Activated T-helper 2 cell treated with anti-CD3 and anti-CD28 coated beads, Interferon-gamma antibody, Interleukin-2, Interleukin-4, amounts not matched to agents 10 μg/mL and 5 μg/mL and 100 μg/mL, durations not matched to agents 14 hours and 24 hours and 36 hours (primary cell): ENCODE measurements at places on chromosomes 4 and X. TPM values are rescaled to one million over a fixed set of nuclear protein-coding genes. Genes with fewer than 3 reads are reported as not detected.

Gene CYP4V2
- 8.5 and 8.9 TPM in 2 replicates for total RNA-seq

Gene DGAT2L6
- total RNA-seq: not detected in 2 replicates

Gene PABPC5
- not detected in 2 replicates for total RNA-seq

Gene DKK2
- total RNA-seq: not detected in 2 replicates

Gene FHDC1
- total RNA-seq: 0.07 TPM in 2 replicates

Gene DCHS2
- total RNA-seq: not detected in 2 replicates

Gene SRPX
- total RNA-seq: not detected in 2 replicates

- H3K27me3 ChIP-seq: no peaks in the 10 kb centered on the region
- H3K4me1 ChIP-seq: no peaks in the 10 kb centered on the region
- no peak overlapping the region for H3K4me3 ChIP-seq
- no peaks in the 10 kb centered on the region for H3K36me3 ChIP-seq
- DNase-seq: no peak
- no peak overlapping the region for H3K27ac ChIP-seq
Measured at GRCh38 chr4:30950737-30951136, 230.6 kb downstream of the PCDH7 start.

- no peak for DNase-seq
- peak overlapping the region; percentile 58 for H3K4me3 ChIP-seq
- no peaks in the 10 kb centered on the region for H3K36me3 ChIP-seq
- H3K27ac ChIP-seq: peak overlapping the region; percentile 42
Measured at GRCh38 chr4:3767570-3768288, 1.5 kb downstream of the ADRA2C start.

GRCh38 chrX:153674219-153674851 is 722 bp upstream of the PNCK start:
- peaks cover 20% of the 10 kb centered on the region for H3K27me3 ChIP-seq
- no peaks in the 10 kb centered on the region for H3K36me3 ChIP-seq
- H3K27ac ChIP-seq: no peak overlapping the region
- no peak for DNase-seq

DNA sequence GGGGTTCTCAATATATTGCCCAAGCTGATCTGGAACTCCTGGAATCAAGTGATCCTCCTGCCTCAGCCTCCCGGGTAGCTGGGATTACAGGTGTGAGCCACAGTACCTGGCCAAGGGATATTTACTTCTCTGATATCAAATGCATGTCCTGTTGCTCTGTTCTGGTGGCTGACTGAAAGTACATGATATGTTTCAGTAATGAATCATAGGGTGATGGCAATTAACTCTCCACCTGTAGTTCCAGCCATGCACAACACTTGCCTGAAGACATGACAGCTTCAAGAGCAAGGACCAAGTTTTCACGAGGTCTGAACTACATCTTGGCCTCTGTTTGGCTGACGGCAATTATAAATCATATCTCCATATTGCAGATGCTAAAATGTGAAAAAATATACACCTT is 9.1 kb downstream of the ZCCHC4 start:
- no peaks in the 10 kb centered on the region for H3K27me3 ChIP-seq

- H3K27me3 ChIP-seq: peaks cover 46% of the 10 kb centered on the region
- H3K4me1 ChIP-seq: peaks cover 42% of the 10 kb centered on the region
- no peak for DNase-seq
- H3K27ac ChIP-seq: peak overlapping the region; percentile 48
- no peaks in the 10 kb centered on the region for H3K36me3 ChIP-seq
Measured at GRCh38 chr4:153154007-153154975, 50.0 kb upstream of the TRIM2 start.

DNA sequence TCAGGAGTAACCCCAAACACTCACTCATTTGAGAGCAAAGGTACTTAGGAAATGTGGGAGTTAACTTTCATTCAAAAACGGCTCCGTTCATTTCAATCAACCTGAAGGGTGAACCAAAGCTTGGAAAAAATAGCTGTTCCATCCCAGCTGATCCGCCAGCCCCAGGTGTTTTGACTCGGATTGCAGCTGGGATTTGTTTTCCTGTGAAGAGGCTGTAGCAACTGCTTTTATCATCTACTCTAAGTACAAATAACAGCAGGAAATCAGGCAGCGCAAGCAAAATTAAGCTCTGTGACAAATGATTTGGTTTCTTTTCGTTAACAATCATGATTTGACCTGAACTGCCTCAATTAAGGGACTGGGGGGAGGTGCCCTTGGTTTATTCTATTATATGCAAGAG is 154.7 kb downstream of the BEND2 start:
- H3K36me3 ChIP-seq: no peaks in the 10 kb centered on the region
- no peak for DNase-seq
- H3K4me3 ChIP-seq: no peak overlapping the region
- H3K27ac ChIP-seq: no peak overlapping the region
- no peaks in the 10 kb centered on the region for H3K4me1 ChIP-seq

GRCh38 chr4:144575181-144575580 is 70.8 kb upstream of the HHIP start:
- no peak overlapping the region for H3K27ac ChIP-seq
- H3K4me1 ChIP-seq: no peaks in the 10 kb centered on the region
- no peak for DNase-seq

DNA sequence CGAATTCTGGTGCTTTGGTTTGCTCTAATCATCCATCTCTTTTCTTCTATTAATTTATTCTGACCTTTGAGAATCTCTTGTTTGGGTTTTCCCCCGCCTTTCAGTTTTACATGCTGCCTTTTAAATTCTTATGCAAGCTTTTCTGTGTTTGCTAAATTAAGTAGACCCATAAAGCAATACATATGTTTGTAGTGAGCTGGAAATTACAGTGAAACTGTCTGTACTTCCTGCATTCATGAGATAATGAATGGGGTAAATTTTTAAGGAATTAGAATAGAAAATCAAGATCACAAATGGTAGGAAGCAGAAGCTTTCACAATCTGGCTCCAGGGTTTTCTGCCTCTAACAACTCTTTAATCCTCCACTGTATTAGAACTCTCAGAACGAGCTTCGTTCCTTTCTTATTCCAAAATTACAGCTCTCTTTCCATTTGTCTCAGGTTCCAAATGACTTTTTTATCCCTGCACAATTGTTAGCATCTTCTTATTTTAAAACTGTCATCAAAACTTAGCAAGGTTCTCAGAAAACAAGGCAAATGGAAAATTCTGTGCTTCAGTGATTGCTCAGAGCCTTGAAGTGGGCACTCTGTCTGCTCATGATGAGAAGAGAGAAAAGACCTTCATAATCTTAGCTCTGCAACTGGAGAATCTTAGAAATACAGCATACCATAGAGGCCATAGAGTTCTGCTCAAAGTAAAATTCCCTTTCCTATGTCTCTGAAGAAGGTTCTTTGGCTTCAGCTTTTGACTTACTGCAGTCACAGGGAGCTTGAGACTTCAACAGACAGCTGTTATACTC is 108.2 kb downstream of the EGF start:
- peaks cover 4% of the 10 kb centered on the region for H3K4me1 ChIP-seq
- peaks cover 22% of the 10 kb centered on the region for H3K27me3 ChIP-seq
- no peak overlapping the region for H3K4me3 ChIP-seq
- DNase-seq: no peak
- H3K27ac ChIP-seq: no peak overlapping the region

DNA sequence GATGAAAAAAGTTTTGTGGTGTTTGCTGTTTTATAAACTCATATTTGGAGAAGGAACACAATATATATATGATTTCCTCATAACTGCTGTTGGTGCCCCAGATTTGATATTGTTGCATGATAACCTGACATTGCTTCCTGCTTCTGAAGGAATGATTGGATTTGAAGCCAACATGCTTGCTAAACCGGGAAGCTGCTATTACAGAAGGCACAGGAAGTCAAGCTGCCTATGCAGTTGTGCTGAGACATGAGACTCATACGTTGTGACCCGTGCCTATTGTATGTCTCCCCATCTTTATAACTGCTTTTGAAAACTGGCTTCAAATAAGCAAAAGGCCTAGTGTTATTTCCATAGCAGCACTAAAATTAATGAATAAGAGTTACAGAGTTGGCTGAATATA is 32.9 kb downstream of the GAB1 start:
- no peak overlapping the region for H3K27ac ChIP-seq
- DNase-seq: no peak
- no peak overlapping the region for H3K4me3 ChIP-seq
- peaks cover 4% of the 10 kb centered on the region for H3K27me3 ChIP-seq
- H3K36me3 ChIP-seq: no peaks in the 10 kb centered on the region
- no peaks in the 10 kb centered on the region for H3K4me1 ChIP-seq

DNA sequence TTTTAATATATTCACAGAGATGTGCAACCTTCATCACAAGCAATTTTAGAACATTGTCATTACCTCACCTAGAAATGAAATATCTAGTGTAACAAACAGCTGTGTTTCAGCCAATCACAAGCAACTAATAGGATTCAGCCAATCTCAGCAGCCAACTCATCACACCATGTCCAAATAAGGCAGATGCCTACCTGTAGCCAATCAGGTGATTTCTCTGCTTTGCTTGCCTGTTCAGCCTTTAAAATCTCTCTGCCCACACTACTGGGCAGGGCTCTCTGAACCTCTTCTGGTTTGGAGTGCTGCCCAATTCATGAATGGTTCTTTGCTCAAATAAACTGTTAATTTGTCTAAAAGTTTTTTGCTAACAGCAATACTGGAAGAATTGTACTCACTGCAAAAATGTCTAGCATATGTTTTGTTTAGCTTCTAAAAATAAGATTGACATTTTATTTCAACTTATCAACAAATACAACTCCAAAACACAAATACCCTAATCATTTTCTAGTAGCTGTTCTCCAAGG is 52.4 kb upstream of the IGFBP7 start:
- no peaks in the 10 kb centered on the region for H3K36me3 ChIP-seq
- H3K27ac ChIP-seq: no peak overlapping the region
- DNase-seq: no peak
- peaks cover 9% of the 10 kb centered on the region for H3K4me1 ChIP-seq

DNA sequence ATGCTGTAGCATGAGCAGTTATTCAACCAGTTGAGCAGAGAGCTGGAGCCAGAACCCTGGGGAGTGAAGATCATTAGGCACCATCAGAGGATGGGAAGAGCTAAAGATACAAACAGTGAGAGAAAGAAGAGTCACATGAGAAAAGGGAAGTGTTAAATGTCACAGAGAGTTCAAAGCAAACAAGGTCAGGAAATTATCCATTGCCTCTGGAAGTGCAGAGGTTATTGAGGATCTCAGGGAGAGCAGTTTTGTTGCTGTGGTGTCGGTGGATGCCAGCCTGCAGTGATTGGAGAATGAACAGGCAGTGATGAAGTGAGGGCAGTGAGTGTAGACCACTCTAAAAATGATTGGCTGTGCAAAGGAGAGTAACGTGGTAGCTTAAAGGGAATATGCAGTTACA is 17.7 kb downstream of the SPARCL1 start:
- H3K27me3 ChIP-seq: peaks cover 7% of the 10 kb centered on the region
- H3K36me3 ChIP-seq: no peaks in the 10 kb centered on the region
- no peaks in the 10 kb centered on the region for H3K4me1 ChIP-seq
- no peak for DNase-seq
- no peak overlapping the region for H3K4me3 ChIP-seq
- H3K27ac ChIP-seq: no peak overlapping the region

DNA sequence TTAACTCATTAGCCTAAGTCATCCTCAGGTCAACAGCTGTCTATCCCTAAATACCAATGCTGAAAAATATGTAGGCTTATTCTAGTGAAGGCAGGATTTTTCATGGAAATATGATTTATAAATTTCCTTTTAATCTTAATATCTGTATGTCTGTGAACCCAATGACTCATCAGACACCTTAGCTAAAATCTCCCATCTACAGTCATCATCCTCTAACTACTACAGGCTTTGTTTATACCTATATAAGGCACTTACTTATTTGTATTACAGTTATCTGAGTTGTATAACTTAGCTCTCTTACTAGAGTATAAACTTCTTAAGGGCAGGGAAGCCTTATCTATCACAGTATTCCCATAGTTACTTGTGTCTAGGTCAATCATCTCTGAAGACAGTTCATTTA is 24.2 kb downstream of the AMMECR1 start:
- DNase-seq: no peak
- peaks cover 6% of the 10 kb centered on the region for H3K36me3 ChIP-seq
- H3K4me3 ChIP-seq: no peak overlapping the region
- H3K27me3 ChIP-seq: no peaks in the 10 kb centered on the region
- peaks cover 2% of the 10 kb centered on the region for H3K4me1 ChIP-seq

DNA sequence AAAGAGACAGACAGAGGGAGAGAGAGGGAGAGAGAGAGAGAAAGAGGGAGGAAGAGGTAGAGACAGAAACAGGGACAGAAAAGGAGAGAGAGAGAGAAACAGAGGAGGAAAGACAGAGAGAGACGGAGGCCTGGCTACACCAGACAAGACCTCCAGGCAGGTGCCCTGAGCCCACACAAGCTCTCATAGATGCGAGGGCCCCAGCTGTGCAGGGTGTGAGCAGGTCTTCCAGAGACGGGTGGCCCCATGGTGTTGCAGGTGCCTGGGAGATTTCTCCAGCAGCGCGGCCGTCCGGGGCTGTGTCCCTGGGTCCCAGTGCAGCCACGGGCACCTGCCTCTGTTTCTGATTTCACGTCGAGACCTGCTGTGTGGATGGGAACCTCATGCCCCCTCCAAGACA is 253.0 kb downstream of the SHOX start:
- DNase-seq: no peak
- no peak overlapping the region for H3K4me3 ChIP-seq
- no peak overlapping the region for H3K27ac ChIP-seq
- no peaks in the 10 kb centered on the region for H3K36me3 ChIP-seq
- H3K4me1 ChIP-seq: no peaks in the 10 kb centered on the region

DNA sequence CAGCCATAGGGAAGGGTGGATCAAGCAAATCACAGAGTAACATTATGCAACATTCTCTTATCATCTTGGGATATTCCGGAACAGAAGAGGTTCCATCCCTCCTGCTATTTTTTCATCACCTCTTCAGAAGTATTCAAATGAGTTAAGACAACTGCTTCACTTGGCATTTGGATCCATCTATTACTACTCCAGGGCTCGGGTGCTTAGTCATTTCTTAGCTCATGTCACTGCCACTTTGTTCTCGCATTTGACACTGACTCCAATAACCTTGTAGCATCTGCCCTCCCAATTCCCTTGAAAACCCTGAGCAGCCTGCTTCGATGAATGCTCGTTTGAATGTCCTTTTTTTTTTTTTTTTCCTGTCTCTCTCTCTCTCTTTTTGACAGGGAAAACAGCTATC is 114.9 kb downstream of the PPARGC1A start:
- no peaks in the 10 kb centered on the region for H3K4me1 ChIP-seq
- DNase-seq: no peak
- H3K36me3 ChIP-seq: no peaks in the 10 kb centered on the region
- no peaks in the 10 kb centered on the region for H3K27me3 ChIP-seq
- no peak overlapping the region for H3K4me3 ChIP-seq
- no peak overlapping the region for H3K27ac ChIP-seq

DNA sequence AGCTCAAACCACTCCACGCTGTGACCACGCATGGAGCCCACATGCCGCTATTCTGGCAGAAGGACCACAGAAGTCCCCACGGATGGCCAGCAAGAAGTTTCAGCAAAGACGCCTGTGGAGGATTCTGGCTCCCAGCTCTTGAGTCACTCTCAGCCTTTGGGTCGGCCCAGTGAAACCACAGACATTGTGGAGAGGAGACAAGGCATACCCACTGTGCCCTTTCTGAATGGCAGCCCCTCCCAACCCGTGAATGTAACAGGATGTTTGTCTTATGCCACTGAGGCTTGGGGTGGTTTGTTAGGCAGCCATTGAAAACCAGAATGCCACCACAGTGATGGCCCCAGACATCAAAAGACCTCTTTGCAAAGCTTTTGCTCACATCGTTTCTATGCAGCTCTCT is 42.7 kb downstream of the ABLIM2 start:
- no peak overlapping the region for H3K4me3 ChIP-seq
- no peaks in the 10 kb centered on the region for H3K27me3 ChIP-seq
- DNase-seq: no peak
- no peaks in the 10 kb centered on the region for H3K4me1 ChIP-seq
